ENCODE measurements at places on chromosomes 1 and 21.
A peak's percentile ranks its signal among the peaks of the same experiment; 100 is the strongest.

DNA sequence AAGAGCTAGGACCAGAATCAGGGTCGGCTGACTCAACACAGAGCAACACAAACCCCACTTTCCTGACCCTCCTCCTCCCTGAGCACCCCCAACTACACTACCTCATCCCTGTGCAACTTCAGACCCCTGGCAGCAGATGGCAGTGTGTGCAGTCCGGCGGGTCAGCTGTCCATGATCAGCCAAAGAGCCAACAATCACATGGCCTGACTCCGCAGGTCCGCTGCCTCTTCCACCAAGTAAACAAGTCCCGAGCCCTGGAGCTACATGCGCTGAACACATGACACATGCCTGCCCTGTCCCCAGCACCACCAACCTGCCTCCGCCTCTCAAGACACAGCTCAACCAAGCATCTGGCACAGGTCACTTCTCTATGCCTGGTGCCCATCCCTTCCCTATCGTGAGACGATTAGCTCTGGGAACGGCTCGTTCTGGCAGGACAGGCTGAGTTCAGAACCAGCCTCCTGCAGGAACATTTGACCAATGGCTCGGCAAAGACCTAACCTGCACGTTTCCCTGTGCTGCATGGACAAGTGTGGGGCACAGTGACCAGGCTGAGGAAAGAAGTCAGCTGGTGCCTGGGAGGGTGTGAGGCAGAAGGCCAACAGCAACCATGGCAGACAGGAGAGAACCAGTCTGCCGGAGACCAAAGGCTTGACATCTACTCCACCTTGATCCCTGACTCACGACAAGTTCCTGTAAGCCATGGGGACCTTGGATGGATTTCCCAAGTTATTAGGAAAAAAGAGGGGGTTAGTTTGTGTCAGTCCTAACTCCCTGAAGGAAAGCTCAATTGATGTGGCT lies 60.3 kb downstream of the CD46 start:
- H3K27ac ChIP-seq = peak overlapping the region; percentile 11
- peaks cover 90% of the 10 kb centered on the region for H3K4me1 ChIP-seq
- no peak for DNase-seq
- no peak overlapping the region for H3K4me3 ChIP-seq
- H3K27me3 ChIP-seq = no peaks in the 10 kb centered on the region

DNA sequence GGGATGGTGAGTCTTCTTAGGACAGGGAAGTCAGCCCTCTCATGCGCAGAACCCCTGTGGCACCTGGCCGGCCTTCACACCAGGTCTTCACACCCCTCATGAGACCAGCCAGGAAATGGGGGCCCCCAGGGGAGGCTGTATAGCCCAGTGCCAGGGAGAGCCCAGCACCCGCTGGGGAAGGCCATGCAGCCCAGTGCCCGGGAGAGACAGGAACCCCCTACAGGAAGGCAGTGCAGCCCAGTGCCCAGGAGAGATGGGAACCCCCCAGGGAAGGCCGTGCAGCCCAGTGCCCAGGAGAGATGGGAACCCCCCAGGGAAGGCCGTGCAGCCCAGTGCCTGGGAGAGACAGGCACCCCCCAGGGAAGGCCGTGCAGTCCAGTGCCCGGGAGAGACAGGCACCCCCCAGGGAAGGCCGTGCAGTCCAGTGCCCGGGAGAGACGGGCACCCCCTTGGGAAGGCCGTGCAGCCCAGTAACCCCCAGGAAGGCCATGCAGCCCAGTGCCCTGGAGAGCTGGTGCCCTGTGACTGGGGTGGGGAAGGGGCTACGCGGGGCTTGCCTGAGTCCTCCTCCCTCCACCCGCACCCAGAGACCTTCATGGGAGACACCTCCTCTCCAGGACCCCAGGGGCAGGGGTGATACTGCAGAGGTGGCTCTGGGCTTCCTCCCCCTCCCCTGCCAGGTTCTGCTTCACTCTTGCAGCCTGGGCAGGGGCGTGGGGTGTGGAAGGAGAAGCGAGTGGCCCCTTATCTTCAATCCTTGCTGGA lies 110.5 kb upstream of the COL6A1 start:
- H3K27ac ChIP-seq = no peak overlapping the region
- H3K4me1 ChIP-seq = peaks cover 4% of the 10 kb centered on the region
- no peaks in the 10 kb centered on the region for H3K27me3 ChIP-seq
- DNase-seq = no peak

- DNase-seq = no peak
- H3K4me1 ChIP-seq = peaks cover 13% of the 10 kb centered on the region
- no peak overlapping the region for H3K4me3 ChIP-seq
- H3K27me3 ChIP-seq = no peaks in the 10 kb centered on the region
- H3K36me3 ChIP-seq = no peaks in the 10 kb centered on the region
These were observed 1.2 kb downstream of the FMO5 start for GRCh38 chr1:147223740-147224615.

DNA sequence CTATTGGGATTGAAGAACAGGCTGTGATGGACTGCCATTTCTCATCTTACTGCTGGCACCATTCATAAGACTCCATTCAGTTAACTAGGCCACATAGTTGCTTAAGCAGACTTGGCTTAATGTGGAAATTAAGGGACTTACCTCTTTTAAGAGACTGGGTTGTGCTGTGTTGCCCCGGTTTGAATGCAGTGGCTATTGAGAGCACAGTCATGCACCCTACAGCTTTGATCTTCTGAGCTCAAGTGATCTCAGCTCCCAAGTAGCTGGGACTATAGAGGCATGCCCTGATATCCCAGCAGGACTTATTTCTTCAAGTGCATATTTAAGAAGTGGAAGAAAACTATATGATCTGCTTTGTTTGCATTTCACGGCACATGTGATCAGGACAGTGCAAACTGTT lies 181.1 kb downstream of the RASAL2 start:
- DNase-seq = no peak
- no peak overlapping the region for H3K27ac ChIP-seq
- no peaks in the 10 kb centered on the region for H3K27me3 ChIP-seq
- peaks cover 6% of the 10 kb centered on the region for H3K4me1 ChIP-seq

DNA sequence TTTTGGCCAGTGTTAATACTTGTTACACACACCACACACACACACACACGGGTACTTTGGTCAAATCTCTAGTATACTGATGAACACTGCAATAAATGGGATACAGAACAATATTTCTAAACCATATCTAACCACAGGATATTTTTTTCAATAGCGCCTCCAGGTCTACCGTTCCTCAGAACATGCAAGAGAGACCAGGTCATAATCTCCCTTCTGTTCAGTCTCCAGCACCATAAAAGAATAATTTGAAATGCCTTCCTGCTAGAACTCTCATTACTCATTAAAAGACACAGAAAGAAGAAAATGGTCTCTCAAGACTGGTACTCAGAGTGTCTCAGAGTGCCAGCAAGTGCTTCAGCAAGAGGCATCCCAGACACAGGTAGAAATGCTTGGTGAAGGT lies 11.5 kb upstream of the SLC44A3 start:
- no peak overlapping the region for H3K4me3 ChIP-seq
- H3K27me3 ChIP-seq = no peaks in the 10 kb centered on the region
- H3K27ac ChIP-seq = no peak overlapping the region
- H3K36me3 ChIP-seq = no peaks in the 10 kb centered on the region
- no peaks in the 10 kb centered on the region for H3K4me1 ChIP-seq

DNA sequence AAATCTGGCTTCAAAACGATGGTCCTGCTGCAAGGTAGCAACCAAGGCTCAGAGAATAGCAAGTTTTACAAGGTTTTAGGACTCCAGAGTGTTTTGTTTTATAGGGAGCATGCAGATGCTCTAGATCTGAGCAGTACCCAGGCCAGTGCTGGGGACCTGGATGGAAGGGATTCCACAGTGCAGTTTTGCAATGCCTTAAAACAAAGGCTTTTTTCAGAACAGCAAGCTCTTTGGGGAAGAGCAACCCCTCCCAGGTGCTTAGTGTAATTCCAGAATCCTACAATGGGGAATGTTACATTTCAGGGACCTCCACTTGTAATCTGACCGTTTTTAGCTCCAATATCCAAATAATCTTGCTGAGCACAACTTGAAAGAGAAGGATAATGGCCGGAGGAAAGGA lies 6.7 kb downstream of the ROR1 start:
- H3K27me3 ChIP-seq = no peaks in the 10 kb centered on the region
- DNase-seq = no peak
- H3K27ac ChIP-seq = no peak overlapping the region
- H3K4me1 ChIP-seq = peaks cover 65% of the 10 kb centered on the region

DNA sequence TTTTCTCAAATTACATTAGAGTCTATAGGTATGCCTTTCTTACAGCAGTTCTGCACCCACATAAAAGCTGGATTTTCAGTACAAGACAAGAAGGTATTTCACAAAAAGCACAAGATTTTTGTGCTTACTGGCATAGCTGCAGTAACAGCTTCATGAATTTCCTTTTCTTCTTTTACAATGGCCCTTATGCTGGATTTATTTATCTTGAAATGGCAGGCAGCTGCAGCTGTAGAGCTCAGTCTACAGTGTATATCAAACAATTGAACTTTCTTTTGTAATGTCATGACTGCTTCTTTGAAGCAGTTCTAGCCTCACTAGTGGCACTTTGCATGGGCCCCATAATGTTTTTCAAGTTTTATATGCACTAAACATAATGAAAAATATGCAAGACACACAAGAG lies 510.2 kb downstream of the KCNT2 start:
- no peaks in the 10 kb centered on the region for H3K36me3 ChIP-seq
- no peak overlapping the region for H3K4me3 ChIP-seq
- no peaks in the 10 kb centered on the region for H3K4me1 ChIP-seq

GRCh38 chr1:110538075-110538474 lies 19.1 kb upstream of the KCNA10 start:
- H3K4me1 ChIP-seq = no peaks in the 10 kb centered on the region
- no peaks in the 10 kb centered on the region for H3K27me3 ChIP-seq
- no peak overlapping the region for H3K4me3 ChIP-seq
- H3K27ac ChIP-seq = no peak overlapping the region
- H3K36me3 ChIP-seq = no peaks in the 10 kb centered on the region

DNA sequence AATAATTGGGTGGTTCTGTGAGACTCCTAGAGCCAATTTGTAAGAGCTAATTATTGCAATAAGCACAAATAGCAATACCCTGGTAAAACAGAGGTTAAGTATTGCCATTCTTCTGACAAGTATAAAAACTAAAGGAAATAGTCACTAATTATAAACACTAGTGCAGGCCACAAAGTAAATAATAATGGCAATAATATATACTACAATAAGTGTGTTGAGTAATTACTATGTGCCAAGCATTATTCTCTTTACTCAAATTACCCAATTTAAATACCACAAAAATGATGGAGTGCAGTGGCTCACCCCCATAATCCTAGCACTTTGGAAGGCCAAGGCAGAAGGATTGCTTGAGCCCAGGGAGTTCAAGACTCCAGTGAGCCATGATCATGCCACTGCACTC lies 15.3 kb downstream of the ZMYM6 start:
- no peak overlapping the region for H3K27ac ChIP-seq
- H3K36me3 ChIP-seq = peaks cover 93% of the 10 kb centered on the region
- no peak overlapping the region for H3K4me3 ChIP-seq
- no peaks in the 10 kb centered on the region for H3K4me1 ChIP-seq
- no peak for DNase-seq

GRCh38 chr1:44290250-44291094 lies 64.6 kb downstream of the ERI3 start:
- peaks cover 7% of the 10 kb centered on the region for H3K4me1 ChIP-seq
- no peak for DNase-seq
- no peak overlapping the region for H3K27ac ChIP-seq
- H3K4me3 ChIP-seq = no peak overlapping the region
- H3K36me3 ChIP-seq = no peaks in the 10 kb centered on the region
- H3K27me3 ChIP-seq = no peaks in the 10 kb centered on the region

GRCh38 chr1:106937104-106937503 lies 119.4 kb upstream of the PRMT6 start:
- H3K36me3 ChIP-seq = no peaks in the 10 kb centered on the region
- H3K27ac ChIP-seq = no peak overlapping the region
- H3K4me3 ChIP-seq = no peak overlapping the region
- no peaks in the 10 kb centered on the region for H3K4me1 ChIP-seq
- no peak for DNase-seq

GRCh38 chr1:26749458-26749857 lies 38.3 kb upstream of the PIGV start:
- H3K27ac ChIP-seq = no peak overlapping the region
- DNase-seq = no peak
- H3K27me3 ChIP-seq = no peaks in the 10 kb centered on the region
- no peak overlapping the region for H3K4me3 ChIP-seq
- H3K4me1 ChIP-seq = peaks cover 96% of the 10 kb centered on the region

DNA sequence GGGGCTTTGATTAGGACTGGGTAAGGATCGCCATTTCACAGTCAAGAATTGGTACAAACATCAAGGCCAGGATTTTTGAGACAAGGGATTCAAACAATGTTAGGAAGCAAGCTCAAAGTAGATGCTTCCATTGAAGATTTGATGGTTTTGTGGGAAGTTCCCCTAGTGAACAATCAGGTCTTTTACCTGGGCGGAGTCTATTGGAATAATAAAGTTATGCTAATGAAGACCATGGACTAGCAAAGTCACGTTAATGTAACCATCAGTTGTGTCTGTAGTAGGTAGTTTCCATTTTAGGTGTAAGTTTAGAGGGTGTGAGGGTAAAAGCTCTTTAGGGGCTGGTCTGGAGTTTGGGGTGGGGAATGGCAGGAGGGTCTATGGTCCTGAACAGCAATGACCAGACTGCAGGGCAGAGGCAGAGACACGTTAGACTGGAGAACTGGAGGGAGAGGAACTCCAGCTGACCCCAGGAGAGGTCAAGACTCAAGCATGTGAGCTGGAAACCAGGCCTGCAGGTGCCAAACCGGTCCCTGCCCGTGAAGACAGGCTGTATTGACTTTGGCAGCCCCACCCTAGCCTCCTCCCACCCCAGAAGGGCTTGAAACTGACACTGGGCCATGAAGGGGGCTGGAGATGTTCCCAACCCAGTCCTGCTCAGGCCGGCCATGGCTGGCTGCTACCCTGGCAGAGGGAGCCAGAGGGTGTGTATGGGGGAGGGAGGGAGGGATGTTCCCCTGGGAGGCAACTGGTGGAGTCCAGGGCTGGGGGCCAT lies 36.0 kb upstream of the GPR37L1 start:
- no peak for DNase-seq
- no peaks in the 10 kb centered on the region for H3K36me3 ChIP-seq
- H3K27me3 ChIP-seq = no peaks in the 10 kb centered on the region
- peak overlapping the region; percentile 65 for H3K27ac ChIP-seq

- H3K27me3 ChIP-seq = no peaks in the 10 kb centered on the region
- no peak overlapping the region for H3K4me3 ChIP-seq
- H3K27ac ChIP-seq = no peak overlapping the region
- no peaks in the 10 kb centered on the region for H3K4me1 ChIP-seq
- H3K36me3 ChIP-seq = no peaks in the 10 kb centered on the region
- DNase-seq = no peak
These were observed 364.8 kb downstream of the RPS6KC1 start for GRCh38 chr1:213415691-213416380.

GRCh38 chr1:47487850-47488450 lies 50.1 kb downstream of the FOXD2 start:
- H3K27ac ChIP-seq = no peak overlapping the region
- DNase-seq = no peak
- no peaks in the 10 kb centered on the region for H3K36me3 ChIP-seq
- no peaks in the 10 kb centered on the region for H3K27me3 ChIP-seq
- no peaks in the 10 kb centered on the region for H3K4me1 ChIP-seq
- H3K4me3 ChIP-seq = no peak overlapping the region

DNA sequence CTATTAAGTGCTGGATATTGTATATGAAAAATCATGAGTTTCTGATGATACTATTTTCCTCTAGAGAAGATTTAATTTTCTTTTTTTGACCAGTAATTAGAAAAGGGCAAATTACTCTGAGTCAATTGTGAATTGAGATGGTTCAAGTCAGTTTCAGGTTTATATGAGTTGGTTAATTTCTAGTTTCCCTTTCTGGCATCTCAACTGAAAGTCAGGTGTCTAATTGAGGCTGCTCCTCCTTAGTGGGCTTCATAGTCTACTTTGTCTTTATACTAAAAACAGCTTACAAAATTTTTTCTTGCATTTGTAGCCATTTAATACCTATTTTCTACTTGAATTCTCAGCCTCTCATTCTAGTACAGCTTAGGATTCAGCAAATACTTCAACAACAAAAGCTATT lies 387.3 kb downstream of the RPS6KC1 start:
- H3K4me1 ChIP-seq = no peaks in the 10 kb centered on the region
- H3K27me3 ChIP-seq = no peaks in the 10 kb centered on the region
- no peak overlapping the region for H3K27ac ChIP-seq
- no peak overlapping the region for H3K4me3 ChIP-seq
- no peak for DNase-seq
